Left lung (tissue), 14 donors: ENCODE measurements at places on chromosomes 2 and 18. TPM values are rescaled to one million over a fixed set of nuclear protein-coding genes. Genes with fewer than 3 reads are reported as not detected.
A peak's percentile ranks its signal among the peaks of the same experiment; 100 is the strongest.

DNA sequence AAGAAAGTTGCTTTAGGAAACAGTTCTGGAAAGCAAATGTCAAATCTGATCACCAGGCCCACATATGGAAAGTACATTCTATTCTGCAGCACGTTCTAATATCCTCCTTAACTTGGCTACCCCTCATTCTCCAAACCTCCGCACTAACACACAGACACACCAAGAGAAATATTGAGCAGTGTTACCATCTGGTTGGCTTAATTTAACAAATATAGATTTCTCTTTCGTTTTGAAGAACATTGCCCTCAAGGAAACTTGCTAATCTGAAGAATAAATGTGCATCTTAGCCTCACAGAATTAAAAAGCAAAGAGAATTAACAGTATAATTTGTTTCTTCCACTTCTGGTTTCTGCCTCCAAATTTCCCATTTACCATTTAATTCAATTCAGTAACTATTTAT lies 72.8 kb upstream of the TTC39C start:
- DNase-seq: no peak
- H3K36me3 ChIP-seq: no peaks in the 10 kb centered on the region
- peaks cover 5% of the 10 kb centered on the region for H3K4me1 ChIP-seq
- no peak overlapping the region for H3K4me3 ChIP-seq
- H3K27ac ChIP-seq: no peak overlapping the region

- no peaks in the 10 kb centered on the region for H3K36me3 ChIP-seq
- H3K27me3 ChIP-seq: no peaks in the 10 kb centered on the region
- H3K4me3 ChIP-seq: no peak overlapping the region
- H3K4me1 ChIP-seq: no peaks in the 10 kb centered on the region
- no peak for DNase-seq
Measured at GRCh38 chr2:3203497-3204019, 174.1 kb downstream of the EIPR1 start.

DNA sequence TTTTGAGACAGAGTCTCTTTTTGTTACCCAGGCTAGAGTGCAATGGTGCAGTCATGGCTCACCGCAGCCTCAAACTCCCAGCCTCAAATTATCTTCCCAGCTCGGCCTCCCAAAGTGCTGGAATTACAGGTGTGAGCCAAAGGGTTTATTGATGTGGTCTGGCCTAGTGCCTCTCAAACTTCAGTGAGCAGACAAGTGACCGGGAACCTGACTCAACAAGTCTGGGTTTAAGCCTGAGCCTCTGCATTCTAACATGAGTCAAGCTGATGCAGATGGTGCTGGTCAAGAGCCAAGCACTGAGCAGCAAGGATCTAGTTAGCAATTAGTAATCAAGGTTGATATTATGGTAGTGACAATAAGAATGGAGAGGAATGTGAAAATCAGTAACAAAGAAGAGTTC lies 21.3 kb downstream of the CDK15 start:
- H3K4me3 ChIP-seq: no peak overlapping the region
- no peaks in the 10 kb centered on the region for H3K27me3 ChIP-seq
- H3K4me1 ChIP-seq: no peaks in the 10 kb centered on the region
- H3K36me3 ChIP-seq: no peaks in the 10 kb centered on the region
- no peak overlapping the region for H3K27ac ChIP-seq
- no peak for DNase-seq

DNA sequence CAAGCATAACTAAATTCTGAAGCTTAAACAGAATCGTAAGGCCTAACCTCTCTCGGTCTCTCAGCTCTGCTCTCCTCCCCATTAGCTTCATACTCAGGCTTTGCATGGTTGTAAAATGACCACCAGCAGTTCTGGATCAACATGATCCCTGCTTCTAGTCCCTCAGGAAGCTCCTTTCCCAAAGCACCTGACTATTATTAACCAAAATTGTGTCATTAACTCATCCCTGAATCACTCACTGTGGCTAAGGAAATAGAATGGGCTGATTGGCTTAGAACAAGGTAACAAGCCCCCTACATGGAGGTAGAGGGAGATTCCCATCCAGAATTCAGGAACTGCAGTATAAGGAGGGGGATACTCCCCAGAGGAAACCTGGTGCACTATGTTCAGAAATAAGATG lies 448.3 kb downstream of the ARHGAP15 start:
- no peak for DNase-seq
- no peaks in the 10 kb centered on the region for H3K27me3 ChIP-seq
- H3K4me3 ChIP-seq: no peak overlapping the region
- H3K36me3 ChIP-seq: no peaks in the 10 kb centered on the region
- peaks cover 11% of the 10 kb centered on the region for H3K4me1 ChIP-seq

- no peaks in the 10 kb centered on the region for H3K36me3 ChIP-seq
- no peaks in the 10 kb centered on the region for H3K27me3 ChIP-seq
- H3K4me3 ChIP-seq: no peak overlapping the region
- no peak overlapping the region for H3K27ac ChIP-seq
- no peak for DNase-seq
Measured at GRCh38 chr2:100199421-100199820, 57.0 kb upstream of the AFF3 start.

DNA sequence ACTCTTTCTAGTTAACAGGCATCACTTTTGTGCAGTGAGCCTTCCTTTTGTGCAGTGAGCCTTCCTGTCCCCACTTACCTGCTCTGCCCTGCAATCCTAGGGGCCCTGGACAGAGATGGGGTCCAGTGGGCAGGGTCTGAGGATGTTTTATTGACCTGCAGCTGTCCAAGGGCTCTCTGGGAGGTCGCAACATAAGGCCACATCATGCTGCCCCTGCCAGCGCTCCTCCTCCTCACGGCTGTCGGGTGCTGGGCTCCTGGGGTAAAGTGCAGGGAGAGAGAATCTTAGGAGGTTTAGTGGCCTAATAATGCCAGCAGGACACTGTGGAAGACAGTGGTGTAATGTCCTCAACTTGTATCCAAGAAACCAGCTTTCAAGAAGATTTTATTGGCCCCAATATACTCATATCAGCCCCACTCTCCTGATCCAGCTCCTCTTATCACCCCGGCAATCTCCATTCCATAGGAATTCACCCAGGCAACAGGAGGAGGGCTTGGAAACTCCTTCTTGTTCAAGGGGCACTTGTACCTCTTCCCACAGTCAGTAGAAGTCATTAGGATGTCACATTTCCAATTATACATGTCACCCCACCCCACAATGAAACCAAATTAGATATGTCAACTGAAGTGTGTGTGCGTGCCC lies 41.9 kb upstream of the ASB18 start:
- H3K36me3 ChIP-seq: no peaks in the 10 kb centered on the region
- H3K27me3 ChIP-seq: peaks cover 4% of the 10 kb centered on the region
- no peak overlapping the region for H3K27ac ChIP-seq
- H3K4me1 ChIP-seq: no peaks in the 10 kb centered on the region

GRCh38 chr2:105294844-105295481 lies 34.6 kb downstream of the TGFBRAP1 start:
- H3K27ac ChIP-seq: no peak overlapping the region
- no peak for DNase-seq
- H3K36me3 ChIP-seq: peaks cover 90% of the 10 kb centered on the region
- H3K27me3 ChIP-seq: no peaks in the 10 kb centered on the region
- H3K4me3 ChIP-seq: no peak overlapping the region

GRCh38 chr2:33021542-33022227 lies 74.9 kb downstream of the LTBP1 start:
- H3K36me3 ChIP-seq: no peaks in the 10 kb centered on the region
- no peaks in the 10 kb centered on the region for H3K4me1 ChIP-seq
- H3K4me3 ChIP-seq: no peak overlapping the region
- DNase-seq: no peak

DNA sequence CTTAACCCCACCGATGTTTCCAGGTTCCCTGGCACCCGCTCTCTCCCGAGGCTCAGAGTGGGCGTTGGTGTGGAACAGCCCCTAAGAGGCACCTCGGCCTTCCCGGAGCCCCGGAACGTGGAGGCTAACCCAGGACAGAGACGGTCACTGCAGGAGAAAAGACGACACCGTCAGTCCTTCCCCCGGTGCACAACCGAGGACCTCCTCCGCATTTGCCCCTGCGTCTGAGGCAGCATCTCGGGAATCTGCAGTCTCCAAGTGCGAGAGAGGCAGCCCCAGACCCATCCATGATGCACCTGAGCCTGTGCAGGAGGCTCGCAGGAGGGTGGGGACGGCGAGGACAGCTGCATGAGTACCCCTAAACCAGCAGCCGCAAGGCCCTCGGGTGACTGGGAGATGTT lies 204.9 kb upstream of the SALL3 start:
- H3K27ac ChIP-seq: no peak overlapping the region
- DNase-seq: peak; percentile 59
- no peaks in the 10 kb centered on the region for H3K36me3 ChIP-seq
- no peak overlapping the region for H3K4me3 ChIP-seq
- H3K4me1 ChIP-seq: no peaks in the 10 kb centered on the region

DNA sequence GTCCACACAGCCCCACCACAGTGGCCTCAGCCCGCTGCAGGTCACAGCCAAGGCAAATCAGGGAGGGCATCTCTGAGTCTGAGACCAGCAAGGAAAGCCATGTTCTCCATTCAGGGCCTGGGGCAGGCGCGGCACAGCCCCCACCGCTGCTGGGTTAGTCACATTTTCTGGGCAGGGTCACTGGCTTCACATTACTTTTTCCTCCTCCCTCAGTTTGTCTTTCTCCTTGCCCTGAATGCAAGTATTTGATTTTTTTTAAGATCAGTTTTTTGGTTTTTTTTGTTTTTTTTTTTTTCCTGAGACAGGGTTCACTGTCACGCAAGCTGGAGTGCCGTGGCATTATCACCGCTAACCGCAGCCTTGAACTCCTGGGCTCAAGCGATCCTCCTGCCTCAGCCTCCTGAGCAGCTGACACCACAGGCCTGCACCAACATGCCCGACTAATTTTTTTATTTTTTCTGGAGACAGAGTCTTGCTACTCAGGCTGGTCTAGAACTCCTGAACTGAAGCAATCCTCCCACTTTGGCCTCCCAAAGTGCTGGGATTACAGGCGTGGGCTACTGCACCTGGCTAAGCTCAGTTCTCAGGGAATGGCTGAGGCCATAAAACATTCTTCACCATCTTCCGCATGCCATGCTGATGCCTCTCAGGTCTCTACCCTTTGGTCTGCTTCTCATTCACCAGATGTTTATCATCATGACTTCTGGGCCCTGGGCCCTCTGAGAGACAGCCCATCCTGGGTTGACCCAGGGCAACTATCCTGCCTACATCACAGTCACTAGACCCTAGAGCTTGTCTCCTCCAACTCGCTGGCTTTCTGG lies 628 bp upstream of the CAPG start:
- no peak overlapping the region for H3K4me3 ChIP-seq
- H3K36me3 ChIP-seq: no peaks in the 10 kb centered on the region
- peak overlapping the region; percentile 93 for H3K27ac ChIP-seq
- no peaks in the 10 kb centered on the region for H3K27me3 ChIP-seq

DNA sequence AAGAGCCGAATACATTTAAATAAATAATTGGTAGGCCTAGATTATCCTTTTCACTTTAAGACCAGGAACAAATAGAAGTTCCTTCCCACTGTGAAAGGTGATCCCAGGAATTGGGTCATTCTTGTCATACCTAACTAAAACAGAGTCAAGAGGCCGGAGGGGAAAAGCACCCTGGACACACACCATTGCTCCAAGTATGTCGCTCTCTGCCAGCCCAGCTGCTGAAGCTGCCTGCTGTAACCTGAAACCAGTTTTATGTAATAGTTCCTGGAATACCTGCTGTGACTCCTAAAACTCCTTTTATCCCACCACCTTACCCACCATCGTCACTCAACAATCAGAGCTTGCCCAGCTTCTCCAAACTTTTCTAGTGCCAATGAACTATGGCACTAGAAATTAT lies 217.1 kb downstream of the PTPRM start:
- no peaks in the 10 kb centered on the region for H3K4me1 ChIP-seq
- no peak overlapping the region for H3K27ac ChIP-seq
- H3K4me3 ChIP-seq: no peak overlapping the region
- no peaks in the 10 kb centered on the region for H3K27me3 ChIP-seq

- no peaks in the 10 kb centered on the region for H3K27me3 ChIP-seq
- H3K27ac ChIP-seq: no peak overlapping the region
- H3K4me3 ChIP-seq: no peak overlapping the region
Measured at GRCh38 chr2:56017784-56018183, 94.2 kb upstream of the EFEMP1 start.

GRCh38 chr2:8496079-8496478 lies 185.8 kb upstream of the ID2 start:
- H3K27me3 ChIP-seq: no peaks in the 10 kb centered on the region
- H3K27ac ChIP-seq: no peak overlapping the region
- no peak for DNase-seq
- peaks cover 56% of the 10 kb centered on the region for H3K4me1 ChIP-seq
- no peak overlapping the region for H3K4me3 ChIP-seq

GRCh38 chr2:132662732-132663131 lies 7.3 kb downstream of the LYPD1 start:
- H3K36me3 ChIP-seq: no peaks in the 10 kb centered on the region
- no peak overlapping the region for H3K27ac ChIP-seq
- DNase-seq: no peak
- H3K27me3 ChIP-seq: peaks cover 6% of the 10 kb centered on the region
- H3K4me1 ChIP-seq: no peaks in the 10 kb centered on the region
- no peak overlapping the region for H3K4me3 ChIP-seq

DNA sequence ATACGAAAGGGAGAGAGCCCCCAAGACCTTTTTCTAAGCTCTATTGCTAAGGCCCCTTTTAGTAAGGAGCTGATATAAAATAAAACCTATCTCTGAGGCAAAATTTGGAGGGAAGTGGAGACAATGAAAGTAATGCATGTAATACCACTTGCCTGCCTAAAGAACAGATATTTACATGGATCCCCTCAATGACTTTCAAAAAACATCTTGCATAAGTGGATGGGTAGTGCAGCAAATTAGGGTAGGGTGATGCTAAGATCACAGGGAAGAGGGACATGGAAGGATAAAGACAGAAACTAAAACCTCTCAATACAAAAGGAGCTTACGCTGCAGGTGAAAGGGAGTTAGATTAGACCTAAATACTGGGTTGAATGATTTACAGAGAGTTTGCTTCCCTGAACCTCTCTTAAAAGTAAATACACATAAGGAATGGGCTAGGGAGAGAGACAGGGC lies 1.1 kb downstream of the ZNF513 start:
- H3K4me1 ChIP-seq: peaks cover 7% of the 10 kb centered on the region
- no peaks in the 10 kb centered on the region for H3K27me3 ChIP-seq

TAF4B gene
- total RNA-seq: 2.2 TPM

POU3F3 gene
- total RNA-seq: not detected

SMIM21 gene
- total RNA-seq: not detected

LTBP1 gene
- 81.2 TPM for total RNA-seq

CCL20 gene
- 15.7 TPM for total RNA-seq

LDAH gene
- 20.2 TPM for total RNA-seq
